ENCODE measurements at places on chromosomes 1 and 21. TPM values are rescaled to one million over a fixed set of nuclear protein-coding genes. Genes with fewer than 3 reads are reported as not detected.

The NTMT2 gene
- total RNA-seq, result not detected

DNA sequence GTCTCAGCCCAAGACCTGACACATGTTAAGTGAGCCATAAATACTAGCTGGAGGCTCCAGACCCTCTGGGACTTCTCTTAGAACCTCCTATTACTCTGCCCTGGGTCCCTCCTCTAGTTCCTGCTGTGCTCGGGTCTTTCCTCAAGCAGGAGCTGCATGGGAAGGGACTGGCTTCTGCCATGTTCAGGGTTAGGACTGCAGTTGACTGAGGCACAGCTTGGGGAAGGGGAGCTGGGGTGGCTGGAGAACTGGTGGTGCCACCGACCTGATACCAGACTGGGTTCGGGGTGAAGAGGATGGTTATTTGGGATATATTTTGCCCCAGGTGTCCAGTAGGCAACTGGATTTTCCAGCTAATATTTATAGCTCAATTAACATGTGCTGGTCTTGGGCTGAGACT, 15.7 kb downstream of the HYI start:
- DNase-seq, result no peak

DNA sequence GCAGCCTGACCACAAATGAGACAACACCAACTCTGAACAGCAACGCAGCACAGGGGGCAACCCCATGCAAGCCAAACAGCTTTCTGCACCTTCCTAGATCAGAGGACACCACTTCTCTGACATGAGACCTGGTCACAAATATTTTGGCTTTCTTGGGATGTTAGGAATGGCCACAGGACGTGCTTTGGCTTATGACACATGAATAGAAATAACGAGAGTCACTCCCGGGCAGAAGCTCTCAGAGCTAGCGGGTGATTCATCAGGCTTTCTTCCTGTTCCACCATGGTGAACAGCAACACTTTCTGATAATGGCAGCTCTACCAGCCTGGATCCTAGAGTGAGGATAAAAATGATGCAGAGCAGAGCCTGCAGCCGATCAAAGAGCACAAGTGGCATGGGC, 39.4 kb downstream of the PAFAH2 start:
- DNase-seq, result no peak

DNA sequence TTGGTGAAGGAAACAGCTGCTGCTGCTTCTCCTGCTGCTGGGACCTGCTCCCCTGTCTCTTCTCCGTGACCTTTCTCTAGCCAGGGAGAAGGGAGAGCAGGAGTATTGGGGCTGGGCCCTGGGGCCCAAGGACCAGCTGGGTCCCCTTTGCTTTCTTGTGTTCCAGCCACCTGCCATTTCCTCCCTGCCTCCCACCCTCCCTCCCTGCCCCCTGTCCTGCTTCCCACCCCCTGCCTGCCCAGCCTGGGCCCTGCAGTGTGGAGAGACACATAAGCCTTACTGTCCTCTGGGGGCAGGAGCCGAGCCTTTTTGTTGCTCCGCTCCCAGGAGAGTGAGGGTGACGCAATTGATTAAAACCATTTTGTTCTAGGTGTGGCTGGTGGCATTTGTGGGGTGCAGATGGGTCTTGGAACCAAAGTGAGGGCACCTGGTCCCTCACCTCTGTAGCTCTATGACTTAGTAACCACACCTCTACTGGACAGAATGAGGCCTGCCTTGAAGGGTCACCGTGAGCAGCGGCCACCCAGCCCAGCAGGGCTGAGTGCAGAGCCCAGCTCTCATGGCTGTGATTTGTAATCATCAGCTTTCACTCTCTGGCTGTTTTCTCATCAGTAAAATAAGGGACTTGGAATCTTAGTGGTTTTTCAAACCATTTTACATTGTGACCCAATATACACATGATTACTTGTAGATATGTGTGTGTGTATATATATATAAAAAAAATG, 13.9 kb upstream of the TMEM222 start:
- DNase-seq, result no peak

DNA sequence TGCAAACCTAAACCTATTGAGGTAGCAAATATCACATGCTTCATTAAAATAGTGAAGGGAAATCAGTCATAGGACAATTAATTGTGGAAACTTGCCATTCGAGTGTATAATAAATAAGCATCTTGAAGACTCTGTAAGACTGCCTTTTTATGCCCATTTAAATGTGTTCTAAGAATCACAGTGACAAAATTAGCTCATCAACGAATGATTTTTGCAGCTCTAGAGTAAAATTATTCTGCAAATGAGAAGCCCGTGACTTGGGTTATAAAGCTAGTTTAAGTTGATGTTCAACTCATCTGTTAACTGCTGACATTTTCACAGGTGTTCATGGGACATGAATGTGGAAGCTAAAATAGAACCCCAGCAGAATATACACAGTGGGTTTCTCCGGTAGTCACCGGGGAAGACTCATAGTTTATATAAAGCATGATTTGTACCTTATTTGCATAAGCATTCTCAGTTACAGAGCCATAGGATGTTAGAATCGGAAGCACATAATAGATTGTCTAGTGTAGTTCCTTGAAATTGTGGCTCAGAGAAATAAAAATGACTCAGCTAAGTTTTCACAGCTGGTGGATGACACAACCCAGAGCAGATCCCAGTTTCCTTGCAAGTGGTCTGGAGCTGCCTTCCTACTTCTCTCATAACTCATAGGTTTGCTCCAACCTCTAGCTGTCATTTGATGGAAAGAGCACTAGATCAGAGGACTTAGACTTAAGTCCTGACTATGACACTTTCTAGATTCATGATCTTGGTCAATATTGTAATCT, 107.3 kb downstream of the UCHL5 start:
- peak; percentile 59 for DNase-seq

DNA sequence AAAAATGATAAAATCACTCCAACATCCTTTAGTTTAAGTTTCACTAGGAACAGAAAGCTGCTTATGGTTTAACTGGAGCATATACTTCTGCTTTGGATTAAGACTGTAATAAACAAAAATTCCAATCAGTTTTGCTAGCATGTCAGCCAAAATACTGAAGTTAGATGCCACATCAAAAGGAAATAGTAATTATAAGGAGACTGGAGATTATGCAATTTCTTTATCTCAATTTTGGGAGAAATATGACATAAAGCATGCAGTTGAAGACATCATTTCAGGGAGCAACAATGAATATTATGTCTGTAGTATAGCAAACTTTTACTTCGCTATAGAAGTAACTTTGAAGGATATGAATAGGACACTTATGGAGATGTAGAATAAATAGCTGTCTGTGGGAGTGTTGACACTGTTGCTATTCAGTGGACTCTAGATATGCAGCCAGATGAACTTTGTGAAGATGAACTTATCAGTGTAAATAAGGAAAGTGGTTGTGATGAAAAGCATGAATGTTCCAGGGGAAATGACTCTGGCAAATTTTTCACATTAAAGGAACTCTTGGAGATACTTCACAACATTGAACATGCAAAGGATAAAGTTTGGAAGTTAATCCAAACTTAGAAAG, 107.8 kb downstream of the RABGAP1L start:
- DNase-seq, result no peak

The CLCA1 gene
- not detected for total RNA-seq

GRCh38 chr1:215104283-215104682, 21.7 kb downstream of the KCNK2 start:
- no peak for DNase-seq

The PPFIA4 gene
- 15.3 TPM for total RNA-seq

GRCh38 chr1:206058927-206059292, 5.9 kb downstream of the RHEX start:
- no peak for DNase-seq

GRCh38 chr21:26852423-26852822, 7.2 kb upstream of the ADAMTS1 start:
- DNase-seq, result no peak

The C1orf141 gene
- not detected for total RNA-seq

DNA sequence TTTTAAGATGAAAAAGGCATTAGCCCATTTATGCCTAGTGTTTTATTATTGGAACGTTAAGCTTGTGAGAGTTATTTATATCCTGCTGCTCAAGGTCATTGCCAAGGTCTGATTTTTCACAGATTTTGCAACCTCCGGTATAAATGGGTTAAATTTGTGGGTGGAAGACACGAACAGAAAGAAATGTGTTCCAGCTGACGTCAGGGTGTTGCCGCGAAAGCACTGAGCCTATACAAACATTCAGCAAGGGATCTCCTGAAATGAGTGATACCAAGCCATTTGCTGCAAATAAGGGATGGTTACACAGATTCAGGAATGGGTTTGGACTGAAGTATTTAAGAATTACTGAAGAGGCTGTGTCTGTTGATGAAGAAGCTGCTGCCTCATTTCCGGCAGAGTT, 32.2 kb downstream of the TMED5 start:
- DNase-seq, result no peak

DNA sequence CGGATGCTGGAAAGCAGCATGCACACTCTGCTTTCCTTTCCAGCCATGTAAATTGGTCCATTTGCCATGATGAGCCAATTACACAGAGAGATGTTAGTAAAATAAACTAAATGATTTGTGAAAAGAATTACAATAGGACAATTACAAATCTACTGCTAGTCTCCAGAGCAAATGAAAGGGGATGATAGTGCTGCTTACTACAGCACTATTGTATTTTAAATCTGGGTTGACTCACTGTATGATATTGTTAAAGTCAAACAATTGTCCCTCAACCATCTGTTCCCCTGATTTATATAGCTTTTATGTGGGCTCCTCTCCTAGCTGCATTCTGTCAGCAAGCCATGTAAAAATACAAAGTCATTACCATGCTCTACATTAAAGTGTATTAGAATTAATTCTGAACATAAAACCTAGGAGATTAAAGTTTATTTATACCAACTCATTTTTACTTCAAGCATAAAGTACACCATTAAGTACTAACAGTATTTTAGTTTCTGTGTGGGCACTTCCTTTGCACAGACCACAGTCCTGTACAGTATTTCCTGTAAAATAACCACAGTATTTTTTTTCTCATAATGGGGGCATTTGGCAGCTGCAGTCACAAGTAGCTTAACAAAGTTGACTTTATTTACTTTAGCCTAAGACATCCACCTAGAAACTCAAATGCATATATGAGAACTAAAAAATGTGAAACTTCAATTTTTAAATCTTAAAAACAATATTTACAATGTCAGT, 135.8 kb downstream of the VAV3 start:
- no peak for DNase-seq

The METTL25B gene
- total RNA-seq, result 34.4 TPM

GRCh38 chr21:15301014-15301413, 236.2 kb upstream of the NRIP1 start:
- DNase-seq, result peak; percentile 74

The GLIS1 gene
- total RNA-seq, result 0.03 TPM

The IGFN1 gene
- total RNA-seq, result 65.4 TPM

DNA sequence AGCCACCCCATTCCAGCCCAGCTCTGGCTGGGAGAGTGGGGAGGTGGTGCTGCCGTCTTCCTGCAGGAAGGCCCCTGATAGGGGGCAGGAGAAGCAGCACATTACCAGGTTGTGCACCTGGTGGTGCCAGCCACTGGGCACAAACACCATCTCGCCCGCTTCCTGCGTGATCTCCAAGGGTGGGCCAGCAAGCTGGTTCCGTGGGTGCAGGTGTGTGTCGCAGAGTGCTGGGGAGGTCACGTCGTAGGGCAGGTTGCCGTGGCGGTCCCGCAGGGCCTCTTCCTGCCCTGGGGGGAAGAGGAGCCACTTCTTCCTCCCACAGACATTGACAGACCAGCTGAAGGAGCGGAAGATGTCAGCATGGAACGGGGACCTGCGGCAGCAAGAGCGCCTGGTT, 1.8 kb downstream of the JMJD4 start:
- DNase-seq, result no peak

DNA sequence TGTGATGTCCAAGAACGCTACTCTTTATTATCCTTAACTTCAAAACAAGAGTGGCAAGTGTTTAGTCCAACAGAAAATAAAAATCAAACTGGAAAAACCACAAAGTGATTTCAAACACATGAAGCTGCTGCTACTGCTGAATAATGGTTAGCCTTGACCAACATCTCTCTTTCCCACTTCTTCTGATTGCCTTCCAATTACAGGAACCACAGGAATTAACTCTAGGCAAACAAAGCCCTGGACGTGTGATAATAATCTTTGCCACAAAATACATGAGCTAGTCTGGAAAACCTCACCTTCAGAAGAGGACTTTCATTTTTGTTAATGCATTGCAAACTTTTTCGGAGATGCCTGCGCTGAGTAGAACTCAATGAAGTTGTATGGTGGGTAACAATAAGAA, 48.6 kb upstream of the COL11A1 start:
- no peak for DNase-seq

GRCh38 chr1:244751271-244751895, 84.1 kb upstream of the COX20 start:
- DNase-seq, result no peak

The OR2T29 gene
- total RNA-seq, result not detected

The RXFP4 gene
- total RNA-seq, result not detected

The GPR52 gene
- not detected for total RNA-seq

DNA sequence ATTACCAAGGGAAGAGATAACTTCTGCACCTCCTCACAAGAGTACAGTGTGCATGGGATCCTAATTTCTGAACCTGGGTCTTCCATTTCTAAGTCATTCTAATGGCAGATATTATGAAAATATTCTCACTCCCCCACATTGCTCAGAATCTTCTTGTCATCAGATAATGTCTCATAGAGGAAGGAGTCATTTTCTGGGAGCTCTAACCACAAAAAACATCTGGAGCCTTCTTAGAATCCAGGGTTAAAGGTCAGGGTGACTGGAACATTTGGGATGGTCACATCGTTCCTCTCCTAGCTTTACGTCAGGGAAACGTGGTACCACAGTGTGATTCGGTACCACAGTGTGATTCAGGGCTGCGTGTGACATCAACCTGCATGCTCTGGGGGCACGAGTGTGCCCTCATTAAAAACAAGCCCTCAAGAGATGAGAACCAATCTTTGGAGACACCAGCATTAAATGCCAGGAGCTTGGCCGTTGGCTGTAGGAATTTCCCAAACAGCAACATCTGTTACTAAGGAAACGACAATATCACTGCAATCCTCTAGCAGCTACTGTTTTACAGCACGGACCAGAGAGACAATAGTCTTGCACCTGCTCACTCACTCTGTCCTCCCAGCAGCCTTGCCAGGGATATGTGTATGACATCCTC, 179.1 kb downstream of the PSMG1 start:
- no peak for DNase-seq

The SPATA17 gene
- total RNA-seq, result 17.2 TPM

- no peak for DNase-seq
These were observed 64.6 kb upstream of the RALGPS2 start for GRCh38 chr1:178660461-178660860.

The LDLRAD1 gene
- not detected for total RNA-seq

DNA sequence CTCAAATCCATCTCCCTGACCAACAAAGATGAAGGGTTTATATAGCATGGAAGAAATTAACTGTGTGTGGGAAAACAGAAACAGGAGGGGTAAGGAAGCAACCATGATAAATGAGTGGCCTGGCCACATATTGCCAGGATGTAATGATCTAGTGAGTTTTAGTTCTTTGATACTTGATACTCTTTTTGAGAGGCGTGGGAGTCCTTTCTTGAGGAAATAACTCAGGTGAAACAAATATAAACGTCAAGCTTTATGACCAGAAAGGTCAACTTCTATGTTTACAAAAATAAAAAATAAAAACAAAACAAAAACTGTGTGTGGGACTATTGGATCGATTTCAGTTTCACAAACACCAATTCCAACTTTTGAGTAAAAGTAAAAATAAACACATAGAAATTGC, 860.8 kb upstream of the B3GALT2 start:
- peak; percentile 8 for DNase-seq

- no peak for DNase-seq
These were observed 9.9 kb upstream of the HAO2 start for GRCh38 chr1:119358636-119359035.

The DDX20 gene
- 12.8 TPM for total RNA-seq

- no peak for DNase-seq
These were observed 20.9 kb downstream of the PADI4 start for GRCh38 chr1:17328855-17329254.
